ENCODE measurements at places on chromosomes 4 and X.

DNA sequence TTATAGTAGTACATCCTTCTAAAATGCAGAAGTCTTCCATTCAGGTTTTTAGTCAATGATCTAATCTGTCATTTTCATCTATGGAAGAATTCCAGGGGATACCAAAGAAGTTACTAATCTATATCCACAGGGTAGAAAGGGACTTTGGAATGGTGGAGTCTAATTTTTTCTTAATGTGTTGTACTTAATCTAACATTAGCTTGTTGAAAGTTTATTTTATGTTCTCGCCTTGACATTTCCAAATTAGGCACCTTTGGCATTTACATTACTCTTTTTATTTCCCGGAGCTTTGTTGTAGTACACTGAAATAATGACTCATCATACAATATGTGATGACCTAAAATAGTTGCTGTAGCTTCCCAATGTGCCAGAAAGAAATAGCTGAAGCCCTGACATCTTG, 91.5 kb downstream of the HTR2C start:
- no peak for DNase-seq

- DNase-seq: no peak
Observed at GRCh38 chr4:124177647-124178425, 534.7 kb downstream of the ANKRD50 start.

DNA sequence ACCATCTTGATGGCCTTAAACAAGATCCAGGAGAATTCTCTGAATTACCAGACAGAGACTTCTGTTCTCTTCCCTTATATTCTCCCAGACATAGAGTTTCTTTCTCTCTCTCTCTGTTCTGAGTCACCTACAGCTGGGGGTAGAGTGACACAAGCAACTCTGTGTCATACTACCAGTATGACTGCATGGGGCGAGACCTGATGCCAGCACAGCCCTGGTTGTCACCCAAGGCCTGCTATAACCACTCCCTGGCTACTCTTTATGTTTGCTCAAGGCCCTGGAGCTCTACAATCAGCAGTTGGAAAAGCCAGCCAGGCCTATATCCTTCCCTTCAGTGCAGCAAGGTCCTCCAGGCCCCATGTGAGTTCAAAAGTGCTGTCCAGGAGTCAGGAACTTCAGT, 114.2 kb upstream of the TENT5D start:
- no peak for DNase-seq

DNA sequence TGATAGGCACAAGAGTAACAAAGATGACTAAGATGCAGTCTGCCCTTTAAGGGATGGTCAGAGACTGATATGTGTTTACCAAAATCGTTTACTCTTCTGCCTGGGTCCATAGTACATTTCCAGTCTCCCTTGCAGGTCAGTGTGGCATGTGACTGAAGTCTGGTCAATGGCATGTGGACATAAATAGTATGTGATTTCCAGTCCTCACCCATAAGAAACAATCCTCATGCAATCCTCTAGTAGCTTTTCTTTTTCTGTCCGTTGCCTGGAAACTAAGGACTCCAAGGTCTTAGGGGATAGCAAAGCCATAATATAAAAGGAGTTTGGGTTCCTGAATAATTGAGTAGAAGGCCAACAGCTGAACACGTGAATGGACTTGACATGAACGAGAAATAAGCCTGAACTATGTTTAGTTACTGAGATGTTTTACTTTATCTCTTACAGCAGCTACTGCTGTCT, 1.1 kb downstream of the SLC9B2 start:
- no peak for DNase-seq
